ENCODE measurements at places on chromosomes 11 and 22.
A peak's percentile ranks its signal among the peaks of the same experiment; 100 is the strongest.

GRCh38 chr22:43698403-43698802, 113.7 kb downstream of the EFCAB6 start:
- no peak for DNase-seq

DNA sequence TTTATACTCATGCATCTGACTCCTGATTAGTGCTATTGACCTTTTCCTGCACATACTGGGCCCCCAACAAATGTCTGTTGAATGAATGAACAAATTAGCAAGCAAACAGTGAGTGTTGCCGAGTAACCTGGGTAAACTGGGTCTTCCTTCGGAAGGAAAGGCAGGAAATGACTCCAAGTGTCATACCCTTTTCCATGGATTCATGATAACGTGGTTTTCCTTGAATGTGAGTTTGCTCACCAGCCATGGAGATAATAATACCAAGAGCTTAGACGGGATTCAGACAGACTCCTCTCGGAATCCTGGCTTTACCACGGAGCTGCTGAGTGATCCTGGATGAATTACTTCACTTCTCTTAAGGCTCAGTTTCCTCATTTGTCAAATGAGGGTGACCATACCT, 16.7 kb downstream of the TECTA start:
- no peak for DNase-seq

GRCh38 chr11:60515144-60515855, at the start of gene MS4A13:
Gene MS4A13 (plus strand): TSS chr11:60515392. CDS start chr11:60518084, 2,692 bp downstream.
- no peak for DNase-seq

GRCh38 chr11:10628508-10629236, 60.2 kb upstream of the LYVE1 start:
- DNase-seq, result peak; percentile 77

DNA sequence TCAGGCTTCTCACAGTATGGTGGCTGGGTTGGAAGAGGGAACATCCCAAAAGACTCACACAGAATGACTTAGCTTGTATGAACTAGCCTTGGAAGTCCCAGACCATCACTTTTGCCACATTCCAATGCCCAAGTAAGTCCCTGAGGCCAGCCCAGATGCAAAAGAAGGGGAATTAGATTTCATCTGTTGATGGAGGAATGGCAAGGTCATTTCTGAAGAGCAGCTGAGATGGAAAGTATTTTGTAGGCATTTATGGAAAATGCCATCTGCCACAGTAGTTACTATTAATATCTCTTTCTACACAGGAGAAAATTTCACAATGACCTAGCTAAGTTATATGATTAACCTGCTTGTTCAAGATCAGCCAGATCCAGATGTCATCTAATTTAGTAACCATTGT, 58.8 kb downstream of the ENDOD1 start:
- DNase-seq, result no peak

DNA sequence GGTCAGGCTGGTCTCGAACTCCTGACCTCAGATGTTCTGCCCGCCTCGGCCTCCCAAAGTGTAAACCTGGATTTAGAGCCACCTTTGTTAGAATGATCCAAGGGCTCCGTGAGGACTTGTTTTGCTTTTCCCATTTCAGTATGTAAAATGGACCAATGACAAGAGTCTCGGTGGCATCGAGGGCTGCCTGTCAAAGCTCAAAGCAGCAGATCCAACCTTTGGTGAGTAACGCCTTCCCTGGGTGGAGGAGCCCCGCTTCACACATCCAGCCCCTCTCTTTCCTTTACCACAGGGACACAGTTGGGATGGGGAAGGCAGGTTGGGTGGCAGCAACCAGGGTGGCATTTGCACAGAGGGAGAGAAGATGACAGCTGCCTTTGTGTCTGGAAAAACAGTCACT, 4.4 kb downstream of the TTC38 start:
- no peak for DNase-seq

GRCh38 chr11:116901211-116901610, 63.8 kb upstream of the APOA1 start:
- no peak for DNase-seq

- DNase-seq, result no peak
Observed at GRCh38 chr11:95501761-95502266, 270.8 kb upstream of the SESN3 start.

DNA sequence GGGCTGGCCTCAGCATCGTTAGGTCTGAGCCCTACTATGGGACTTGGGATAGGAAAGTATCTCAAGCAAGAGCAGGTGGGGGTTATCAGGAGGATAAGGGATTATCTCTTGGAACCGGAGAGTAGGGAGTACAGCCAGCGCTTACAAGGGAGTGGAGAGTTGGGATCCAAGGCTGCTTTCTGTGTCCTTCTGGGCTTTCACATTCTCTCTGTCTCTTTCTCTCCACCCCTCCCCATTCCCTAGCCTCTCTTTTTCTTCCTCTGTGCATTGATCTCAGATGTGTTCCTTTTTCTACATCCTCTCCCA, 170.2 kb downstream of the BUD13 start:
- DNase-seq, result no peak

- no peak for DNase-seq
Observed at GRCh38 chr11:47854667-47855066, 6.5 kb upstream of the NUP160 start.

- no peak for DNase-seq
Observed at GRCh38 chr11:66035653-66036333, 9.5 kb upstream of the CATSPER1 start.

DNA sequence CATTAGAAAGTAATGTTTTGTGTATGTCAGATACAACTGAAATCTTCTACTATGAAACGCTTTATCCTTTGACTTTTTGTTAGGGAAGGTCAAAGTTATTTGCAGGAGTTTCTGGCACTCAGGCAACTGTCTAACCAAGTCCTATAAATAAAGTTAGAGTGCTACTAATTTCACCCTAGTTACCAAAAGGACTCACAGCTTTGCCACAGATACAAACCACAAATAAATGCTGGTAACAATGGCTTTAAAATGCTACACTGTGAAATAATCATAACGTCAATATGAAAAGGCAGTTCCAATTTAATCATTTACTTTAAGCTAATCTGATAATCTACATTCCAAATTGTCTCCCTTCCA, 124.3 kb downstream of the RBFOX2 start:
- no peak for DNase-seq

DNA sequence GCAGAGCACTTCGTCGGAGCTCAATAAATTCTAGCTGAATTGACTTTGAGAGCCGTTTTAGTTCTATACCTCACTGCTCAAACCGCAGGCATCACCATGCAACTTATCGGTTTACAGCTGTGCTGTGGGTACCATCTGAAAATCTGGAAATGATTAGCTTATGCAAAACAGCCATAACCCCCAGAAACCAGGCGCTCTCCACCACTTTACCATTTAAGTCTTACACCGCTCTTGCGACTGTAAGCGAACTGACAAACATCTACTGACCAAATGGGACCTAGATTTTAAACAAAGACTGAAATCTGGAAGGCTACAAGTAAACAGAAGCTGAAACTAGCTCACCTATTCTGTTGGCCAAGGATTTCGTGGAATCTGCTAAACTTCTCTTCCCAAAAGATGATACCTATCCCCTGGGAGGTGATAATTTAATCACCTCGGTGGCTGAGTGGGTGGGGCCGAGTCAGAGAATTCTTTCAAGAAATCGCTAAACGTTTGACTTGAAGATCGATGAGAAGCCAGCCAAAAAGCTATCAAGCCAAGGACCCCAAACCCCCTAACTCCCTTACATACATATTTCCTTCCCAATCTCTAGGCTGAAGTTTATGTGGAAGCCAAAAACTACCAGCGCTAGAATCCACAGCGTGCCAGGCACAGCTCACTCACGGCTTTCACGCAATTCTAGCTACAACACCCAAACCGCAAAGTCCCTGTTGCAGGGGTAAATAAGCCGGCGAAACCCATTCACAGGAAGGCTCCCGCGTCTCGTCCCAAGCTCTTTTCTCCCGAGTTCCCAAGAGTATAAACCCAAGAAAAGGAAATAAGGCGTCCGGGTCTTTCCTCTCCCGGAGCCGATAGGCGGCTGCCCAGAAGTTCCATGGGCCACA, 644 bp downstream of the SPTY2D1 start:
- no peak for DNase-seq

GRCh38 chr11:117547195-117547850, 219.7 kb downstream of the CEP164 start:
- DNase-seq, result no peak

DNA sequence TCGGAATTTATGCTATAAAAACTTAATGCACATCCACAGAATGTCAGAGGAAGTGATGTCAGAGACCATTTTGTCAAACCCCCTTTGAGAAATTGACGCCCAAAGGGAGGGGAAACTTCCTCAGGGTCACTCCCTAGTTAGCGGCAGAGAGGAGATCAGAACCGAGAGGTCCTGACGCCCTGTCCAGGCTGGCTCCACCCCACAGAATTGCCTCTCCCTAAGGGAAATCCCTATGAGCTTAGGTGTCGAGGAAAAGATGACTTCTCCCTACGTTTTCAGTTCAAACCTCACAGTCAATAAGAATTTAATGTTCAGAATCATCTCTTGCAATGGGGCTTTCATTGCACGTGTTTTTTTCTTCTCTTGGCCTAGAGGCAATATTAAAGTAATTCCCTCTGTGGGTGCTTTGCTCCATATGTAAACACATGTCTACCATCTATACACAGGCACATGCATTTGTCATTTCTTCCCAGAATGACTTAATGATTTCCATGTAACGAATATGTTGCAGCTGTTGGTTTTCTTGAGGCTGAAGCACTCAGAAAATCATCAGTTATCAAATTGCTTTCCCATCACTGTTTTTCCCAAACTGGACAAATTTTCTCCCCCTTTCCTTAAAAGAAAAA, 148.7 kb upstream of the TIMP3 start:
- DNase-seq, result no peak

DNA sequence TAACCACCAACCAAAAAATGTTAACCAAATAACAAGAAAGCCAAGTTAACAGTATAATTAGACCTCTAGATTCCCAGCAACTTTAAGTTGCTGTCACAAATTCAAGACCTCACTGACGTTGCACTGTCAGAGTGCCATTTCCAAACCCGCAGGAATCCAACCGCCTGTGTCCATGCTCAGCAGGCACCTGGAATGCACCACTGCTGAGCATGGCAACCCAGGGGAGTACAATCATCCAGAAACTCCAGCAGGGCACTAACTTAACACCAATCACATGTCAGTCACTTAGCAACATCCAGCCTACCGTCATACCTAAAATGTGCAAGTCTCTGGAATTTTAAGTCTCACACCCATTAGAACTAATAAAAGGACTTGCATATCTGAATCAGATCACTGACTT, 48.8 kb downstream of the SMCO4 start:
- DNase-seq, result no peak

GRCh38 chr11:17533778-17534415, 10.3 kb downstream of the USH1C start:
- DNase-seq, result no peak

GRCh38 chr11:62048100-62048499, 75.7 kb upstream of the INCENP start:
- no peak for DNase-seq

DNA sequence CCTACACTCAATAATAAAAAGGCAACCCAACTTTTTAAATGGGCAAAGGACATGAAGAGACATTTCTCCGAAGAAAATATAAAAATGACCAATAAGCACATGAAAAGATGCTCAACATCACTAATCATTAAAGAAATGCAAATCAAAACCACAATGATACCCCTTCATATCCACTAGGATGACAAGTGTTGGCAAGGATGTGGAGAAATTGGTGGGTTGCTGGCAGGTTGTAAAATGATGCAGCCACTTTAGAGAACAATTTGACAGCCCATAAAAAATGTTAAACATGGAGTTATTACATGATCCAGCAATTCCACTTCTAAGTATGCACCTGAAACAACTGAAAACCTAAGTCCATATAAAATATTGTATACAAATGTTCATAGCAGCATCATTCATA, 73.2 kb upstream of the LMO2 start:
- DNase-seq, result no peak

DNA sequence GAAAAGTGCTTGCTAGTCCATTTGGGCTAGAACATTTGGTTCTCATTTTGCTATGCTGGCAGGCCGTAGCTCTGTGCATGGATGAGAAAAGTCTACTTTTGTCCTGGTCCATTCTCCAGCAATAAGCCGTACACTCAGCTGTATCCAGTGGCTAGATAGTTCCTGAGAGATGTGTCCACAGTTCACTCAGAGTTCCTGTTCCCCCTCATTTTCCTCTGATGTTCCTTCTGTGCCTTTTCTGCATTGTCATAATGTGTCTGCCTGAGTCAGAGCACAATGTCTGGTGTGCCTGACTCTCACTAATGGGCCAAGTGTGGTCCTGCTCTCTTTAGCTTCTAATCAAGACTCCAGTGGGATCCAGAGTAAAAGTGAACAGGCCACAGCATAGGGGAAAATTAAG, 215.7 kb upstream of the CTSC start:
- DNase-seq, result no peak

DNA sequence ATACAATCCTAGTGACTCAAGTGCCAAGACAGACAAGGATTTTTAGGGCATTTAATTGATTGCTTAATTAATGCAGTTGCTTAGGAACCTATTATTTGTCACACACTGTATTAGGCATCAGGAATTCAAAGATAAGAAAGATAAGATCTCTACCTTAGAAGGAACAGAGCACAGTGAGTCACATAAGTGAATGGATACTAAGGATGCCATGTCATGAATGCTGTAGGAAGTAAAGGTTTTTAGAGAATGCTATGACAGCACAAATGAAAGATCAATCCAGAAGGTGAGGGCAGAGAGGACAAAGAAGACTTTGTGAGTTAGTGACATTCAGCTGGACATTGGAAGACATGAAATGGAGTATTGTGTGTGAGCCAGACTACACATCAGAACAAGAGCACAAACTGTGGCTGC, 147.9 kb upstream of the DDI1 start:
- no peak for DNase-seq

DNA sequence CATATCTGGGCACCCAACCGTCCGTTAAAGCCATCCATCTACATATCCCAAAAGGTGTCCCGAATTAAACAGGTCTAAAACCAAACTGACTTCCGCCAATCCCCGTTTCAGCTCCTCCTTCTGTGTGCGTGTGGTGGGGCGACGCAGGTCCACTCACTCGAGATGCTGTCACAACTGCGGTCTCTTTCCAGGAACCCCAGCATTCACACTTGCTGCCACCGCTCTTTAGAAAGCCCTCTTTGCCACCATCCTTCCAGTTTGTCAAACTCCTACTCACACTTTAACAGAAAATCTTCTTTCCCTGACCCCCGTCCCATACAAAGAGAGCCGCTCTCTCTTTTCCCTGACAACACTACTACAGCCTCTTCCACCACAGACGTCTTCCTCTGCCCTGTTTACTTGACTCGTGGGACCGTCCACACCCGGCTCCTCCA, 467 bp downstream of the ESS2 start:
- DNase-seq, result no peak

DNA sequence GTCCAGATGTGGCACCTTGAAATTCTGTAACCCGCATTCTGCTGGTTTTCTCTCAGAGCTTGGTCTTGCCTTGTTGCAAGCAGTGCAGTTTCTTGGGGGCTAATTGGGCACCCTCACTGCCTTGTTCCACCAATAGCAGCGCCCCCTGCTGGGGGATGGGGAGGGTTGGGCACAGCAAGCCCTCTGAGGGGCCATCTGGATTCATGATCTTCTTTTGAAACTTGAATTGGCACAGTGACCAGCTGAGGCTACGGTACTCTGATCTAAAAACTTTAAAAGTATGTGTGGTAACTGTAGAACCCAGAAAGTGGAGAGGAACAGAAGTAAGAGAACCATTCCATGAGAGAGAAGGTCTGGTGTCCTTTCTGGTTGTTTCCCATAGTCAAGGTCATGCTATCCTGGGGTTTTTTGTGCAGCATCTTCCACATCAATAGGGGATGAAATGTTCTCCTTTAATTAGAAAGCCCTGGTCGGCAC, 64.2 kb downstream of the MED15 start:
- DNase-seq, result no peak

GRCh38 chr11:60165951-60166350, 16.9 kb downstream of the MS4A6A start:
- DNase-seq, result no peak

GRCh38 chr11:72413914-72414628, 20.3 kb downstream of the CLPB start:
- no peak for DNase-seq
